ENCODE measurements at places on chromosomes 4 and X. TPM values are rescaled to one million over a fixed set of nuclear protein-coding genes. Genes with fewer than 3 reads are reported as not detected.
A peak's percentile ranks its signal among the peaks of the same experiment; 100 is the strongest.

- no peak for DNase-seq
Measured at GRCh38 chr4:86841309-86841708, 7.9 kb downstream of the SLC10A6 start.

GRCh38 chr4:118811832-118812231 lies 24.1 kb downstream of the SEC24D start:
- no peak for DNase-seq

Gene CPLX1
- total RNA-seq = 2.4 TPM

Gene SAGE1
- not detected for total RNA-seq

DNA sequence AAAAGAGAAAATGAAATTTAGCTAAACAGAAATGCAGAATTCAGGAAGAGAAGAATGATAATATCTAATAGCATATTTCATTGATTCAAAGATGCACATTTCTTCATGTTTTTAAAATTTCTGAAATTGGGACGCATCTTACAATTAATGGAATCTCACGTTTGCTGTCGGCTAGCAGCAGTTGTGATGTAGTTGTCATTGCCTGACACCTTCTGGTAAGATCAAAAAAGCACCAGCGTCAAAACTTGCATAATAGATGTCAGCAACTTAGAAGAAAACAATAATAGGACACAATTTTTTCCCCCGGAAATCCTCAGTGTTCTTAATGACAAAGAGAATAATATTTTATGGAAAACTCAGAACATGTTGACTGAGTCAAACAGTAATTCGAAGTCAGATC lies 29.8 kb upstream of the SLC7A3 start:
- DNase-seq = no peak

- DNase-seq = no peak
Measured at GRCh38 chrX:140971099-140971795, 31.1 kb upstream of the SPANXB1 start.

DNA sequence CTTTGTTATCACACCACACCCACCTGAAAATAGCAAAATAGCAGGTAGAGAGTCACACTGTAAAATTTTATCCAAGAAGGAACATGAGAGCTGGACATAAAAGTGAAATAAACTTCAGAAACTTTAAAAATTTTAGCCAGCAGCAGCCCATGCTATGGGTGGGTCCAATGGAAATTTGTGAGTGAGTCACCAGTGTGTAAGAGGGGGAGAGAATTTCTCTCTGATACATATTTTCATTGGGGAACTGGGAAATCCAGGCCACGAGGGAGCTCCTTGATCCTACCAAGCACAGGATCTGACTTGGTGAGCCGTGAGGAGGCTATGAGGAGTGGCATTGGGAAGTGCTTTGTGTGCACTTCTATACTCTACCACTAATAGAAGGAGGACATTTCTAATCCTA lies 136.3 kb downstream of the FAAH2 start:
- DNase-seq = no peak

GRCh38 chr4:110467400-110467799 lies 8.6 kb upstream of the ENPEP start:
- DNase-seq = no peak

Gene SYTL4
- 1.4 TPM for total RNA-seq

- DNase-seq = no peak
Measured at GRCh38 chr4:3123181-3123671, 48.7 kb downstream of the HTT start.

GRCh38 chr4:159101988-159102621 lies 774 bp upstream of the RAPGEF2 start:
- no peak for DNase-seq

Gene ZIC3
- not detected for total RNA-seq

- DNase-seq = no peak
Measured at GRCh38 chr4:123524958-123525628, 128.5 kb downstream of the SPRY1 start.

GRCh38 chr4:36870121-36870520 lies 374.4 kb upstream of the NWD2 start:
- DNase-seq = no peak

- DNase-seq = no peak
Measured at GRCh38 chrX:68995386-68995779, 166.6 kb downstream of the EFNB1 start.

DNA sequence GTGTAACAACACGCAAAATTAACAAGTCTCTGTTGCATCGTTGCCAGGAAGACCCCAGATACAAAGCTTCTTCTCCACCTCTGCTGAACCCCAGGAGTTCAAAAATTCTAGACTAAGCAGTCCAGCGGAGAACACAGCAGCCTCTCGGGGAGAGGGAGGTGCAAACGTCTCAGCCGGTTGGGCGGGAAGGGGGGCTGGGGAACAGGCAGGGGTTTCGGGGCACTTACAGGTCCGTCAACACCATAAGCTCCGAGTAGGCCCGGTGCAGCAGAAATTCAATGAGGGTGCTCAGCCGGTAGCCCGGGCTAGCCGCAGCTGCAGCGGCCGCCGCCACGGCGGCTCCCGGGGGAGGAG lies 394 bp downstream of the MED14 start:
- DNase-seq = peak; percentile 22

Gene PAGE2
- total RNA-seq = not detected

DNA sequence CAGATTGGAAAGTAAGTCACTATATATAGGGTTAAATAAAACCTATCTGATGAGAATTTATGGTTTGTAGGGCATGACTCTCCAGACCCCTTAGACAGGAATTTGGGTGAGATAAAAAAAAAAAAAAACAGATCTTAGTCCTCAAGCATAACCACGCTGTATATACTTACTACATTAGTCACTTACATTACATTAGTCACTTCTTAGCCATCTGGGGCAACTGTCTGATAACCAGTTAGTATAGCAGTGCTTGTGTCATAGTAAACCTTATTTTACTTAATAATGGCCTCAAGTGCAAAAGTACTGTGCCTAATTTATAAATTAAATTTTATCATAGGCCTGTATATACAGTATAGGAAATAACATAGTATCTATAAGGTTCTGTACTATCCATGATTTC lies 60.2 kb upstream of the RPS6KA6 start:
- DNase-seq = no peak

DNA sequence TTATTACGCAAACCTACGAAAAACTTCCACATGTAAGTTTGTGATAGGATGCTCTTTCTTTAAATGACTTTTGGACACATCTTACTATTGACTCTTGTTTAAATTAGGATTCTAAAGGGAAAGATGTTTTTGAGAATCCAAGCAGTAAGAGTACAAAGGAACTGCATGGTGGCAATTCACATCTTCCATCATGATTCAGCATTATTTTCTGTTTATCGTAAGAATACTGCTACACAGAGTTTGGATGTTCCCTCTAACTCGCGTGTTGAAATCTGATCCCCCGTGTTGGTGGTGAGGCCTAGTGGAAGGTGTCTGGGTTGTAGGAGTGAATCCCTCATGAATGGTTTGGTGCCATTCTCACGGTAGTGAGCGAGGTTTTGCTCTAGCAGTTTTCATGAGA lies 371.8 kb upstream of the FTHL17 start:
- DNase-seq = no peak

Gene TLR1
- 2.5 TPM for total RNA-seq

All from heart right ventricle (tissue), 16 donors.